ENCODE measurements at places on chromosomes 12 and 14.

GRCh38 chr12:32261638-32262037 lies 137.7 kb upstream of the FGD4 start:
- DNase-seq = no peak

GRCh38 chr12:52127683-52128450 lies 48.4 kb downstream of the SMIM41 start:
- no peak for DNase-seq

DNA sequence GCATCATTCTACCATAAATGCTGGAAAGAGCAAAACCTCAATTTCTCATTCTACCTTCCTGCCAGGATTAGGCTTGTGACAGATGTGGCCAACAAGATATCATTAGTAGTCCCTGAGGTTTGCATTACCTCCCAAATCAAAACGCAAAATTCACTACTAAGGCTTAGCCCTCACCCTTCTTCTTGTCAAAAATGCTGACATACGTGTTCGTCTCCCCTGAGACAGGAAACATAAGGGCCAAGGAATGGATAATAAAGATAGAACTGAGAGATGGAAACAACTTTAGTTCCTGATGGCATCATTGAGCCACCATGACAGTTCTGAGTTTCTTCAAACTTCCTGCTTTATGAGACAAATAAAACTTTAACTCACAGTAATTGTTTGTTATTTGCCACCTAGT lies 642.1 kb downstream of the NOVA1 start:
- DNase-seq = no peak

DNA sequence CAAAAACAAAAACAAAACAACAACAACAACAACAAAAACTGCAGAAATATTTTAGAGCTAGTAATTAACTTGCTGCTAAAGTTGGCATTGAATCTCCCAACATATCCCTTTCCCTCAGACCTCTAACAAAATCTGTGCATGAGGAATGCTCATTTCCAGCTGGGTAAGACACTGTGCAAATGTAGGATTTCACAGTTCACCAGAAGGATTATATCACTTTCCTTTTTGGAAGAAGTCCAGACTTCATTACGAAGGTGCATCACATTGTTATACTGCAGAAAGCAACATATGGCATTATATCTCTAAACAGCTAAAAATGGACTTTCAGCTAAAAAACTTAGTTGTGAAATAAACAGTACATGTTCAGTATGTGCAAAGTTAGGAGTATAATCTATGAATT lies 341.8 kb downstream of the FSCB start:
- DNase-seq = no peak

DNA sequence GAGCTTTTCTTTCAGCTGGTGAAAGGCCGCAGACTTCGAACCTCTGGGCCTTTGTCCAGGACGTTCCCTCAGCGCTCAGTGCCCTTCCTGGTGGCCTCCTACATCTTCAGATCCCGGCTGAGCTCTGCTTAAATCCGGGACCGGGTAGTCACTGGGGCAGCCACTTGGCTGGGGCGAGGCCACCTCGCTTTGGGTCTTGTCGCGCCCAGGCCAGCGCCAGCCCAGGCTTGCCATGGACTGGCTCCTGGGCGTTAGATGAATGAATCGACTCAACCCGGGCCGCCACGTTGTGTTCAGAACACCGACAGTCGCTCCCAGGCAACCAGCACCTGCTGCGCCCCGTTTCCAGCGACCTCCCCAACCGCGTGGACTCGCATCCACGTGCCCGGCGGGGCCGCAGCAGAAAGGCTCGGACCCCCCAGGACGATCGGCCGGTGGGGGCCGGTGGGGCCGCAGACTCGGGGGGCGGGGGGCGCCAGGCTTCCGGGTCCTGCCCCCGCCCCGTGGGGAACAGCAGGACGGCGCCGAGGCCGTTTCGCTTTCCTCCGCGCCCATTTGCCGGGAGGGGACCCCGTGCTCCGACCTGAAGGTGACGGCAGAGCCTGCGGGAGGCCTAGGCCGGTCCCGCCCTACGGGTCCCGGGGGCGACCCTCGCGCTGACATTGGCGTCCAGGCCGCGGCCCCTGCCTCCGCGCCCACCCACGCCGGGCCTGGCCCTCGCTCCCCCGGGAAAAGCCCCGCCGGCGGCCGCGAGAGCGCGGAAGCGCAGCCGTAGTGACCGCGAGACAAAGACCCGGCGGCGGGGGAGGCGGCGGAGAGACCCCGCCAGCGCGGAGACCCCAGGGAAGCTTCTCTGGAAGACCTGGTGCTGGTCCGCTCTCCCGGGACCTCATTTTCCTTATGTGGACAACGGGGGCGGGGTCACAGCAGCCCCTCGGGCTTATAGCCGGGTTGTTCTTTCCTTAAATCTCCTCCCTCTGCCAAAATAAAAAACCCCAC lies 37.3 kb upstream of the RCOR1 start:
- peak; percentile 87 for DNase-seq

GRCh38 chr14:38261620-38262019 lies 5.7 kb upstream of the CLEC14A start:
- DNase-seq = no peak

DNA sequence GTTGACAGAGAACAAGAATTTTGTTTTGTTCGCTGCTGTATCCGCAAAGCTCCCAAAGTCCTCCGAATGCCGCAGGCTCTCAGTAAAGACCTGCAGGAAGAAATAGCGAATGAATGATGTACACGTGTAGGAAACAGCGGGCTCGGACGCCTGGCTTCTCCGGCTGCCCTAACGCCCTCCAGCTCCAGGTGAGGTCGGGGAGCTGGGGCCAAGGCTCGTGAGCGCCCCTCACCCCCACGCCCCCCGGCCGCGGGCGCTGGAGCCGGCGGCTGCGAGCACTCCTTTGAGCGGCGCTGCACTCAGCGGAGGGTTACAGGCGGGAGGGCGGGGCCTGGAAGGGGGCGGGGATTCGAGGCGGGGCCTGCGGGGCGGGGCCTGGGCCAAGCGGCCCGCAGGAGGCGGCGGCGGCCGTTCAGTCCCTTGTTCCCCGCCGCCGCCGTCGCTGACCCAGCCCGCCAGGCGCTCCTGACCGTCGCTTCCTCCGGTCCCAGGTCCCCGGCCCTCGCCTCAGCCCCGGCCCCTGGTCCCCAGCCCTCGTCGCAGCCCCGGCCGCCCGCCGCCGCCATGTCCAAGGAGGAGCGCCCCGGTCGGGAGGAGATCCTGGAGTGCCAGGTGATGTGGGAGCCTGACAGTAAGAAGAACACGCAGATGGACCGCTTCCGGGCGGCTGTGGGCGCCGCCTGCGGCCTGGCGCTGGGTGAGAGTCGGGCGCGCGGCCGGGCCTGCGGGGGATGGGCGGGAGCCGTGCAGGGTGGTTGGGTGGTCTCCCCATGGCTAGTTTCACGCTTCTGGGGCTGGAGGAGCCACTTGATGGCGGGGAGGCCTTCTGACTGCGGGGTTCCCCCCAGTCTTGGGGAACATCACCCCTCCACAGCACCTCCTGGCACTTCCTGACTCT lies at the start of gene AACS:
TSS of gene AACS (plus strand) at position 415 of the 898 bp plus-strand sequence. CDS start at position 565, 150 bp downstream.
- DNase-seq = peak; percentile 90

DNA sequence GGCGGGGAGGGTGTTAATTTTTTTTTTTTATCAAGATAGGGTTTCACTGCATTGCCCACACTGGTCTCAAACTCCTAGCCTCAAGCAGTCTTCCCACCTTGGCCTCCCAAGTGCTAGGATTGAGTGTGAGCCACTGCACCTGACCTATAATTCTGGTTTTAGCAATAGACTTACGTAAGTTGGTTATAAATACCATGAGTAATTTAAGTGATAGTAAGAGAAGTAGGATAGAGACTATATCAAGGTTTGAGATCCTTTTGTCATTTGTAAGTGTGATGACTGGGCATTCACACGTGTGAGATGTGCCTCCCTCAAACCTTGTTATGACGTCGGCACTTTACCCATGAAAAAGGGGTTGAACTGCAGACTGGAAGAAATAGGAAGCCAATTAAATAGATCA lies 22.5 kb downstream of the SINHCAF start:
- no peak for DNase-seq

- DNase-seq = no peak
Measured at GRCh38 chr14:91841065-91841464, 26.3 kb downstream of the TC2N start.

DNA sequence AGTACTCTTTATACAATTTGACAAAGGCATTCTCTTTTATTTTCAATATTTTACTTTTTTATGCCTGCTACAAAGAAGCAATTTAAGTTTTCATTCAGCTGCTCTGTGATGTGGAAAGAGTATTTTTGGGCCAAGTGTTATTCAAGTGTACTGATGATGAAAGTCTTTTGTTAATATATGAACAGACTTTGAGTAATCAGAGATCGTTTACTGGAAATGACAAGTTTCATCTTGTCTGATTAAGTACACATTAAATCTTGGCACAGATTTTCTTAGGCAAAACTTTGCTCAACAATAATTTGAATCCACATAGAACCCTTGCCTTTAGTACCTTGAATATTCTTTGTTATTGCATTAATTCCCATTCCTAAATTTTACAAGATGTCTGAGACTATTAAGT lies 13.3 kb upstream of the PZP start:
- DNase-seq = no peak

DNA sequence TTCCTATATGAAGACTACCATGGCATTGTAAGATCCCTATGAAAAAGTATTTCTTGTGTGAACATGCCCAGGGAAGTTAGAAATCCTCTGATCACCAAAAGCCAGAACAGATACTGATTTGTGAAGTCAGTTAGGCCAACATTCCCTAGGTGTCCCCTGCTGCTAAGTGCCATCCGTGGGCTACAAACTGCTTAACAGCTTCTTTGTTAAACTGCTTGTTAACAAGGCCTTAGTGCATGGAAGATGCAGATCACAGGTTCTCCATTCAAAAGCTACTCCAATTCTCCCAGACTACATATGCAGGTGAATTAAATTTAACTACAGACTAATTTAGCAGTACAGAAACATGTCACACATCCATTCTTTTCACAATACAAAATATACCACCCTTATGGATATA lies 108.2 kb downstream of the PRICKLE1 start:
- DNase-seq = no peak

DNA sequence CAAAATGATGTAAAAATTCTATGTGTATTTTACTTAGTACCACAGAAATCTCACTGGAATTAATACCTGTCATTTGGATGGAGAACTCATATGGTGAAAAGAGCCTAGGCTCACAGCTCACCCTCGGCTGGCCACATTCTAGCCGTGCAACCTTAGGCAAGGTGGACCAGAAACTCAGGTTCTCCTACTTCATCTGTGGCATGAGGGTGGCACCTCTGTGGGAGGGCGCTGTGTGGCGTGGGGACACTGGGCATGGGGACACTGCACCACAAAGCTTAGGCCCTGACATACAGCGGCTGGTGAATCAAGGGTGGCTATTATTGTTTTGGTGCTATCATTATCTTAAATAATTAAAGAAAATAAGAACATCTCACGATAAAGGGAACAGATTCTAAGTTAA lies 47.1 kb downstream of the EML1 start:
- no peak for DNase-seq

- DNase-seq = no peak
Measured at GRCh38 chr14:100729982-100730381, 3.3 kb downstream of the DLK1 start.

- no peak for DNase-seq
Measured at GRCh38 chr12:52364061-52364460, 3.2 kb downstream of the KRT85 start.

DNA sequence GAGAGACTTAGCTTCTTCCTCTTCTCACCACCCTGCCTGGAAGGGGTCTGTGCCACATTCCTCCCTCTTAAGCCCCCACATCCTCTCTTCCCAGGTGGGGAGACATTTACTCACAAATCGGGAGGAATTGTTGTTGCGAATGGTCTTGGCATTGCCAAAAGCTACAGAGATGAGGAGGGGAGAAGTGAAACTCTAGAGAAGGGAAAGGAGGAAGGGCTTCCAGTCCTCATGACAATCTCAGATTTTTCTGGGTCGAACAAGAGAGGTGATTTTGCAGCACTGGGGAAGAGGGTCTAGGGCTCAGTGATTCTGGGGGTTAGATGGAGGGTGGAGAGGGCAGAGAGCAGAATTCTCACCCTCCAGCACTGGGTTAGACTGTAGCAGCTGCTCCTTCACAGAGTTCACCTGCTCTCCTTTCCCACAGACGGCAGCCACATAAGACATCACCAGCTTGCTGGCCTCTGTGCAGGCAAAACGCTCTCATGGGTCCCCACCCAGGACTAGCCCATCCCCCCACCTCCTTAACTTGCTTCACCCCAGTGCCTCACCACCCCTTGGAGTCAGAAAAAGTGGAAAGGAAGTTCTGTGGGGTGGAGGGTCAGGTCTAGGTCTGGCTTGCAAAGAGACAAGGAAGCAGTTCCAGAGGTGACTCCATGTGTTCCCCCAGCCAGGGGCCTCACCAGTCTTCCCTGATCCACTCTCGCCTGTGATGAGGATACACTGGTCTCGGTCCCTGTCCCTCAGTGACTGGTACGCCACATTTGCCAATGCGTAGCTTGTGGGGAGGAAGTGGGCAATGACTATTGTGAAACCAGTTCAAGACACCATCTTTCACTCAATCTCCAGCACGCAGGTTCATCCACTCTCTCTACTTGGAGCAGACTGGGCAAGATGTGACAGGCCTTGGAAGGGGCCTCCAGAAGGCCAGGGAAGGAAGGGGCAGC lies 2.7 kb downstream of the MYO1A start:
- DNase-seq = peak; percentile 77

DNA sequence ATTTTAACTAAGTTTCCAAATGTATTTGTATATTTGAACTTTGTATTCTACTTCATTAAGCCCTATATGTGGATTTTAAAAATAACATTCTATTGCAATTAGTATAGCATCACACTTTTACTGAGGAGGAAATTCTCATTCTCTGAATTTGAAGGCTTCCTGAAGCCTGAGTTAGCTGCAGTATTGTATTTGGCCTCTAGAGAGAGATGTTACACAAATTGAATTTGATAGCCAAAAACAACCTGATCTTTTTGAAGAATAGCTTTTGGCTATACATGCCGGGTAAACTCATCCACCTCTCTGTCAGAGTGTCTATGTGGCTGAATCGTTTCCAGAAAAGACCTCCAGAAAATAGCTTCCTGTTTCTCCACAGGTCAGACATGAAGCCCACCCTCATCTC lies 316.5 kb upstream of the OR4E1 start:
- DNase-seq = no peak

- no peak for DNase-seq
Measured at GRCh38 chr14:51478175-51478621, 173.5 kb upstream of the FRMD6 start.

- no peak for DNase-seq
Measured at GRCh38 chr14:101587441-101587911, 26.2 kb downstream of the DIO3 start.

GRCh38 chr12:28776220-28776619 lies 372.9 kb upstream of the FAR2 start:
- no peak for DNase-seq

- no peak for DNase-seq
Measured at GRCh38 chr12:6198051-6198450, 2.1 kb upstream of the CD9 start.

All from activated CD8-positive, alpha-beta memory T cell treated with anti-CD3 and anti-CD28 coated beads for 24 hours (primary cell).